Urinary bladder (tissue), 4 donors: ENCODE measurements at places on chromosomes 6 and 20. TPM values are rescaled to one million over a fixed set of nuclear protein-coding genes. Genes with fewer than 3 reads are reported as not detected.

DNA sequence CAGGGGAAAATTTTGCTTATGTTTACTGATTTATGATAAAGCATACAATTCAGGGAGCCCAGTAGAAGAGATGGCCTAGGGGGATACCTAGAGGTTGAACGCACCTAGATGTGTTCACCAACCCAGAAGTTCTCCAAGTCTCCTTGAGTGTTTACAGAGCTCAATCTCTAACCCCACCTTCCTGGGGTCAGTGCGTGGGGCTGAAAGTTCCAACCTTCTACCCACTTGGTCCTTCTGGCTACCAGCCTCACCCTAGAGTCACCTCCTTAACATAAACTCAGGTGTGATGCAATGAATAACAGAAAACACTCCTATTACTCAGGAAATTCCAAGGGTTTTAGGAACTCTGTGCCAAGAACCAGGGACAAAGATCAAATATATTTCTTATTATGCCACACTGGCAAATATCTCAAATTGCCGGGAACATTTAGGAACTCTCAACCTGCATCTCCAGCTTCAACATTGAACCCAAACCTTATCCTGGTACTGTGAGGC lies 26.4 kb downstream of the AFG1L start:
- DNase-seq, result no peak

GRCh38 chr6:11752360-11752759 lies 26.2 kb downstream of the ADTRP start:
- no peak for DNase-seq

DNA sequence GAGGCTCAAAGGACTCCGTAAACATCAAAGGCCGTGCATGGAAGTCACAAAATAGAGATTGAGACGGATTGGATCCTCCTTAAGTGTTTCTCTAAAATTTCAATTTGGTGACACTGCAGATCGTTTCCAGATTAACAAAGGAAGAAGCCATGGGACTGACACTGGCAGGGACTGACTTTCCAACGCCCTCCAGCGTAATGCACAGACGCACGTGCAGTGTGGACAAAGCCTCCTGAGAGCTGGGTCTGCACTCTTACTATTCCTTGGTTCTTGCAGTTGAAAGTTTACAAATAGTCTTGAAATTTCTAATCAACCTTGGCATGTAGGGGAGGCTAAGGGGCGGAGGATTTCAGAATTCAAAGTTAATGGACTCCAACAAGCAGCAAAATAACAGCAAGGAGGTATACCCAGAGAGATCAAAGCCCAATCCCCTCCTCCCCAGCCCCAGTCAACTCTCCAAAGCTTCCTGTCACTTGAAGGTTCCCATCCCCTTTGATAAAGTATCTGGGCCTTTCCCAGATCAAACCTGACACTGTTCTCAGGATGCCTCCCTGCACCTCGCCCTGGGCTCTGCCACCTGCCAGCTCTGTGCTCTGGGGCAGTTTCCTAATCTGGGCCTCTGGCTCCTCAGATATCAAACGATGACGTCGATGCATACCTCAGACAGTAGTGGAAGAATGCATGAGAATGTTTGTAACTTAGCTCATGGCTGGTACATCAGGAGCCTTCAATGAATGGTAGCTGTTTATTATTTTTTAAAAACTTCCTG lies 106.5 kb upstream of the TRAF3IP2 start:
- no peak for DNase-seq

- no peak for DNase-seq
These were observed 79.9 kb downstream of the ATXN1 start for GRCh38 chr6:16681260-16681873.

DNA sequence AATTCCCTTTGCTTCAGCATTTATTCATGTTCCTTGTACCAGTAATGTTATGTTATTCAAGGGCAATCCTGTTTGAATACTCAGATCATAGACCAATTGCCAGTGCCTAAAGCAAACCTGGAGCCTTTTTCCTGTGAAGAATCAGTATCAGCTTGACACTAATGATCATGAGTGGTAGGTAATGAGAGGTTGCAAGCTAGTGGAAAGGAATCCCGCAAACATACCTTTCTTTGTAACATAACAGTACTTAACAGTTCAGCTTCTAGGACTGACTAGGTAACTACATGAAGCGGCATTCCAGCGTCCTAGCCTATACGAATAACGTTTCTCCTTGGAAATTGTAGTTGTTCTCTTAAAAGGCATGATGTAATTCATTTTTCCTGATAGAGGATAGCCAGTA lies 253.7 kb downstream of the TMEM242 start:
- DNase-seq, result no peak

DNA sequence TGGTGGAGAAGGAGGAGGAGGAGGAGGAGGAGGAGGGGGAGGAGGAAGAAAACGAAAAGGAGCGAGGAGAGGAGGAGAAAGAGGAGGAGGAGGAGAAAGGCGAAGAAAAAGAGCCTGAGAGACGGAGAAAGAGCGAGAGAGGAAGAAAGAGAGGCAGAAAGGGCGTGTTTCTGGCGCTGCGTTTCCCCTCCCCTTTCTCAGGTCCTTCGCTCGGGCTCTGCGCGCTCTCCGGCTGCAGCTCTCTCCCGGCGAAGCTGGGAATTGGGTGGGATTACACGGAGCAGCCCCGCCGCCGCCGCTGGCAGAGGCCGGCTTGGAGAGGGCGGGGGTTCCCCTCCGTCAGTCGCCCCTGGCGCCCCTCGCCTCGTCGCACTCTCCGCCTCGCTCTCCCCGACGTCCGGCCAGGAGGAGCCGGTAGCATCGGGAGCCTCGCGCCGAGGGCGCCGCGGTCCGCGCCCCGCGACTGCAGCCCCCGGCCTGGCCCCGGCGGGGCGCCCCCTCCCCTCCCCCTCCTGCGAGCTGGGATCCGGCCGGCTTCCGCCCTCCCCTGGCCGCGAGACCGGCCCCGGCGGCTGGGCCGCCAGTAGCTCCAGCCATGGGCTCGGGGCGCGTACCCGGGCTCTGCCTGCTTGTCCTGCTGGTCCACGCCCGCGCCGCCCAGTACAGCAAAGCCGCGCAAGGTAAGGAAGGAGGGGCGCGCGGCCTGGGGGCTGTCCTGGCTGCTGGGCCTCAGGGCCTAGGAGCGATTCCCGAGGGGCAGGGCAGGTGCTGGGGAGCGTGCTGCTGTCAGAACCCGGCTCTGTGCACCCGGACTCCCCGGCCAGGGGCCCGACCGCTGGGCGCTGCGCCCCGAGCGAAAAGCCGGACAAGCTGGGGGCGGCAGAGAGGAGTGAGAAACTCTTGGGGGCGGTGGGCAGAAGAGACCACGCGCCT lies at the start of gene SCUBE3:
Gene SCUBE3 (plus strand): TSS at position 133 of the 933 bp plus-strand sequence. CDS start 463 bp downstream, at position 596.
- no peak for DNase-seq

DNA sequence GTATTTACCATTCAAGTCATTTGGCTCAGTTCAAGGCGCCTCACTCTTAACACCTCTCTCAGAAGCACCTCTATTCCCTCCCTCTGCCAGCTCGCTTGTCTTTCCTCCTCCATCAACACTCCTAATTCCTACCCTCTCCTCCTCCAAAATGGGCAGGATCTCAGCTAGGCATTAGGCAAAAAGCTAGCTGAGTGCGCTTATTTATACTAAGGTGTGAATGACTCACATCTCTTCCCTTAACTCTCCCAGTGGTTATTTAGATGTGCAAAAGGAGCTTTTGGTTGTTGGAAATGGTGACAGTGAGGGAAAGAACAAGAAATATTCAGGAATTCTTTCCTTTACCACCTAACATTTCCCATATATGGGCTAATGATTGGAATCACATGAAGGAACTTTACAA lies 29.1 kb downstream of the PACSIN1 start:
- no peak for DNase-seq

DNA sequence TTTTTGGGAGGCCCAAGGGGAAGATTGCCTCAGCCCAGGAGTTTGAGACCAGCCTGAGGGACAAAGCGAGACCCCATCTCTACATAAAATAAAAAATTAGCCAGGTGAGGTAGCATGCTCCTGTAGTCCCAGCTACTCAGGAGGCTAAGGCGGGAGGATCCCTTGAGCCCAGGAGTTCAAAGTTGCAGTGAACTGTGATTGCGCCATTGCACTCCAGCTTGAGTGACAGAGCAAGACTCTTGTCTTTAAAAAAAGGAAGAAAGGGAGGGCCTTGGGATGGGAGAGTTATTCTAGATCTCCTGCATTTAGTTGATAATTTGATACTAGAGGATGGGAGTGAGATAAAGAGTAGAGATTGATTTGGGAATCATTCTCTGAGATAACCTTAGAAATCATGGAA lies 68.1 kb downstream of the ITCH start:
- no peak for DNase-seq

DNA sequence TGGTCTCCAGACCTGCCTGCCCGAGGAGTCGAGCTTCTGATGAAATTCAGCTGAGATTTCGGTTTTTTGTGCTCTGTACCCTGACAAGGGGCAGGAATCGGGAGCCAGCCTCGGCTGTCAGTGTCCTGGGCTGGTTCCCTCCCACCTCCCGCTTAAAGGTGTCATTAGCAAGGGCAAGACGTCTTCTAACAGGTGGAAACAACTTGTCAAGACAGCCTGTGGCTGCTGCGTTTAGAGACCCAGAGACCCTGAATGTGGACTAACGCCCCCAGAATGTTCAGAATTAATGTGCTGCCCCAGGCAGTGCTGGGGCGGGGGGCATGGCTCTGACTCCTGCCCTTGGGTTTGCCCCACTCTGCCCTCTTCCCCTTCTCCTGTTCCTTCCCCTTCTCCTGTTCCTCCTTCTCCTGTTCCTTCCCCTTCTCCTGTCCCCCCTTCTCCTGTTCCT lies 69.7 kb downstream of the PHACTR3 start:
- DNase-seq, result no peak

- DNase-seq, result no peak
These were observed 160.7 kb downstream of the FOXC1 start for GRCh38 chr6:1770435-1770843.

- DNase-seq, result no peak
These were observed 96.7 kb downstream of the TOX2 start for GRCh38 chr20:44011251-44011940.

DNA sequence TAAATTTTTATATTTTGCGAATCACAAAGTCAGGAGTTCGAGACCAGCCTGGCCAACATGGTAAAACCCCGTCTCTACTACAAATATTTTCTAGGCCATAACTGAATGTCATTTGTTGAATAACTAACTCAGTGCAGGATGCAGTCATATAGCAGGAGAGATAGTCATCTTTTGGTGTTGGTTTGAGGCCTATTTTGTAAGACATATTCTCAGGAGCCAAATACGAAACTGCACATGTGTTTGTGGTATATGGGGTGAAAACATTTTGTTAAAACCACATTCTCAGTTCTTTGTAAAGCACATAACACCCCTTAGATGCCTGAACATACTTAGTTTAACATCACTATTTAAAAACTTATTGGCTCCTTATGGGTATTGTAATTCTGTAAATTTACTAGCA lies 4.7 kb upstream of the ENPP5 start:
- no peak for DNase-seq

- no peak for DNase-seq
These were observed 30.1 kb downstream of the KIF25 start for GRCh38 chr6:168027521-168027920.

GRCh38 chr6:136031982-136032381 lies 180.5 kb downstream of the PDE7B start:
- no peak for DNase-seq

GRCh38 chr6:24197892-24198291 lies 71.9 kb downstream of the NRSN1 start:
- no peak for DNase-seq

DNA sequence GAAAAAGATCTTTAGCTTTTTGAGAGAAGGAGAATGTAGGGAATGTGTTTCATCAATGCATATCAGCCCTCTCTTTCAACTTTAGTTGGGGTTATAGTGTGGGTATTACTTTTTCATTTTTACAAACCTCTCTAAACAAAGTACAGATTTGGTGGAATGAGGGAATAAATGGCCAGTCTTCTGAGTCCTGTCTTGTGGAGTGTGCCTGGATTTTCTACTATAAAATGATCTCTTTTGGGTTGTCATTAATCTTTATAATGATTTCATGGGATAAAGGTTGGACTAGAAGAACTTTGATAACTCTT lies 209.3 kb downstream of the RNF144B start:
- no peak for DNase-seq

- DNase-seq, result no peak
These were observed 42.2 kb downstream of the NFATC2 start for GRCh38 chr20:51500311-51500710.

GRCh38 chr6:31705931-31706330 lies 735 bp upstream of the LY6G6F start:
- DNase-seq, result no peak

DNA sequence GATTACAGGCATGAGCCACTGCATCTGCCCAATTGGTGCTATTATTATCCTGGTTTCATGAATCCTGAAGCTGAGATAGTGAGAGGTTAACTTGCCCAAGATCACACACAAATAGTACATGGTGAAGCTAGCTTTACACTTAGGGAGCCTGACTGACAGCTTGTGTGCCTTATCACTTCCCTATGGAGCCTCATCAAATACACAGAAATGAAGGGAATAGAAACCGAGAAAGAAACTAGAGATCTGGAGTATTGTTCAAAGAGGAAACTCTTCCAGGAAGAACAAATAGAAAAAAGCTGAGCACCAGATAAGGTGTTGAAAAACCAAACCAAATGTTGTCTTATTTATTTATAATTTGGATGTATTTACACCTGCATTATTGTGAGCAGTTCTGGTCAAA lies 155.0 kb upstream of the CITED2 start:
- DNase-seq, result no peak

DNA sequence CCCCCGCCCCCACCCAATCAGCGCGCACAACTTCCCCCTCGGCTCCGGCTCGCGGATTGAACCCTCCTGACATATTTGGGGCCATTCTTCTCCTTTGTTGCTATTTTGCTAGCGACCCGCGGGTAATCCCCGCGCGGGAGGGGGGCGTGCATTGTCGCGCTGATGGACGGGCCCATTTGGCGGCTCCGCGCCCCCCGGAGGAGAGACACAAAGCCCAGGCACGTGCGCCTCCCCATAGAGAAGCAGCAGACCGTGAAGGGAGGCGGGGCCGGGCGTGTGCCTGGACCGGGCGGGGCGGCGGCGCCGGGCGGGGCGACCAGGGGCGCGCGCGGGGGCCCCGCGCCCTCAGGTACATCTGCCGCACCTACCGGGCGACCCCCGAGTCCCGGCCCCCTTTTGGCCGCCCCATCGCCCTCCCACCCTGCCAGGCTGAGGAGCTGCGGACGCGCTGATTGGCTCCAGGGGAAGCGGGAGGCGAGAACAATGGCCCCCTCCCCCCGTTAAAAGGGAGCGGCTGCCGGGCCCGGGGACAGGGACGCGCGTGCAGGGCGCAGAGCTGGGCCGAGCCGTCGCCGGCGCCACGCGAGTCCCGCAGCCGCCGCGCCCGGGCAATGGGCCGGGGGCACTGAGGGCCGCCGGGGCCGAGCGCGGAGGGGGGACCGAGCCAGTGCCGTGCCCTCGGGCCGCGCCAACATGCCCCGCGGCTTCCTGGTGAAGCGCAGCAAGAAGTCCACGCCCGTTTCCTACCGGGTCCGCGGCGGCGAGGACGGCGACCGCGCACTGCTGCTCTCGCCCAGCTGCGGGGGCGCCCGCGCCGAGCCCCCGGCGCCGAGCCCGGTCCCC lies at the start of gene INSM1:
Gene INSM1 (plus strand): TSS at position 530 of the 843 bp plus-strand sequence. CDS start 164 bp downstream, at position 694.
- DNase-seq, result no peak

Gene PKIB
- 0.60 TPM for polyA plus RNA-seq

Gene CEP57L1
- 8.0 TPM for polyA plus RNA-seq

Gene CENPW
- 9.7 TPM for polyA plus RNA-seq

Gene LHFPL5
- not detected for polyA plus RNA-seq

Gene NT5E
- polyA plus RNA-seq, result 17.5 TPM

Gene TXLNB
- 0.58 TPM for polyA plus RNA-seq

Gene PKHD1
- 0.29 TPM for polyA plus RNA-seq

Gene MYB
- 0.18 TPM for polyA plus RNA-seq

Gene GPR63
- polyA plus RNA-seq, result 1.1 TPM

Gene THBS2
- 22.8 TPM for polyA plus RNA-seq

Gene ZNF831
- 0.18 TPM for polyA plus RNA-seq

Gene FAM209A
- polyA plus RNA-seq, result 0.15 TPM

Gene RAD21L1
- polyA plus RNA-seq, result not detected

Gene PNLDC1
- polyA plus RNA-seq, result 0.15 TPM

Gene CTNNBL1
- 39.3 TPM for polyA plus RNA-seq

Gene GSTA3
- not detected for polyA plus RNA-seq

Gene ASCC3
- polyA plus RNA-seq, result 12.3 TPM

Gene IRF4
- 0.30 TPM for polyA plus RNA-seq
